Right cardiac atrium (tissue), 5 donors: ENCODE measurements at places on chromosomes 2 and 18. TPM values are rescaled to one million over a fixed set of nuclear protein-coding genes. Genes with fewer than 3 reads are reported as not detected.

Gene VSNL1
- polyA plus RNA-seq: 36.8 TPM

Gene POTEE
- polyA plus RNA-seq: not detected

GRCh38 chr2:224970311-224970710 is 72.0 kb downstream of the DOCK10 start:
- no peak for DNase-seq

GRCh38 chr2:28725021-28725711 is 26.5 kb upstream of the PPP1CB start:
- DNase-seq: no peak
